ENCODE measurements at places on chromosomes 16 and 17. TPM values are rescaled to one million over a fixed set of nuclear protein-coding genes. Genes with fewer than 3 reads are reported as not detected.

The PRSS27 gene
- 1.8 TPM for total RNA-seq

The CACNG3 gene
- total RNA-seq: not detected

The ELP5 gene
- 76.8 TPM for total RNA-seq

The NUPR1 gene
- total RNA-seq: not detected

The TBC1D3L gene
- 16.8 TPM for total RNA-seq

DNA sequence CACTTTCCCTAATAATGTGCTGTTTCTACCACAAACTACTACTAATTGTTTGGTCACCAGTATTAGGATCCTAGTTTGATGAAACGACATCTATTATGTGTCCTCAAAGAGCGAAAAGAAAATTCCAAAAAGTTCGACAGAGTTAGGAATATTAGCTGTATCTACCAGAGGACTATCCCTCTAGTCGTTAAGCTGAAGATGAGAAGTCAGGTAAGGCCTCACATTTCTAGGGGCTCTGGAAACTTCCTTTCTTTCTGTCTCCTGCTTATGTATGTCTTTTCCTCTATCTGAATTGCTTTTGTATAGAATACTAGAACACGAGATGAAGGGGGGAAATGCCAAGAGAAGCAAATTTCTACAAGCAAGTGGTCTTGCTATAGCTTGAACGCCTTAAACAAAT is 1.6 kb downstream of the GLG1 start:
- peaks cover 19% of the 10 kb centered on the region for H3K36me3 ChIP-seq
- H3K27me3 ChIP-seq: no peaks in the 10 kb centered on the region
- peak overlapping the region; percentile 87 for H3K4me3 ChIP-seq
- DNase-seq: no peak
- H3K4me1 ChIP-seq: peaks cover 67% of the 10 kb centered on the region
- peak overlapping the region; percentile 35 for H3K27ac ChIP-seq

GRCh38 chr17:82582213-82582612 is 62.7 kb downstream of the FOXK2 start:
- no peaks in the 10 kb centered on the region for H3K27me3 ChIP-seq
- peaks cover 6% of the 10 kb centered on the region for H3K4me1 ChIP-seq
- peaks cover 53% of the 10 kb centered on the region for H3K36me3 ChIP-seq
- no peak for DNase-seq
- no peak overlapping the region for H3K4me3 ChIP-seq

- peaks cover under 1% of the 10 kb centered on the region for H3K36me3 ChIP-seq
- no peak overlapping the region for H3K4me3 ChIP-seq
- no peaks in the 10 kb centered on the region for H3K4me1 ChIP-seq
- no peak for DNase-seq
- H3K27ac ChIP-seq: no peak overlapping the region
Observed at GRCh38 chr16:58409316-58409973, 17.2 kb downstream of the GINS3 start.

DNA sequence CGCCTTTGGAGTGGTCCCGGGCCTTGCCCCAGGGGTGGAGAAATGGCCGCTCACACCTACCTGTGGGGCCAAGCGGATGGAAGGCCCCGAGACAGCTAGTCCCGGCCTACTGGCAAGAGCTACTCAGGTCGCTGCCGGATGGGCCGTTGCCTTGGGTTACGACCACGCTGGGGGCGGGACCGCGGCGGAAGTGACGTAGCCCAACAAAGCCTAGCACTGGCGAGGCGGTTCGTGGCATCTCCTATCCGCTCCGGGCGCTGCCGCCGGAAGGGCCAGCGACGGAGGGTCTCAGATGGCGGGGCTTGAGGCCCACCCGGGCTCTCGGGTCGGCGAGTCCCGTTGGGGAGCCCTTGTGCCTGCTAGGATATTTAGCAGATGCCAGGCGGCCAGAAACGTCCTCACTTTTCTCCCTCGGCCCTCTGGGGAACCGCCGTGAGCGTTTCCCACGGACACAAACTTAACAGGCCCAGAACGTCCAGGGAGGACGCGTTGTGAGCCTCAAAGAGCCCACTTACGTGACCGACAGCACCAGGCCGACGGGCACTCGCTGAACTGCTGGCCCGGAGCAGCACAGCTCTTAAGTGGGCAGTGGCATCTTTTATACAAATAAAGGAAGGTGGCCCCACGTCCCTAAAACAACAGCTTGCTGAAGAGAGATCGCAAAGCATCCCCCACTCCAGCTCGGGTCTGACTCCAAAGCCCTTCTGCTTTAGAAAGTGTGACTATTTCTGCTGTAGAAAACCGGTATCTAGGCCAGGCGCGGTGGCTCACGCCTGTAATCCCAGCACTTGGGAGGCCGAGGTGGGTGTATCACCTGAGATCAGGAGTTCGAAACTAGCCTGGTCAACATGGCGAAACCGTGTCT is at the start of gene C16orf46:
Gene C16orf46 (minus strand): TSS at position 163 of the 865 bp plus-strand sequence. CDS start 13,283 bp downstream, outside the sequence.
- no peaks in the 10 kb centered on the region for H3K36me3 ChIP-seq
- H3K4me1 ChIP-seq: no peaks in the 10 kb centered on the region
- no peak within 1 kb of the TSS for H3K4me3 ChIP-seq
- peaks cover 4% of the 10 kb centered on the region for H3K27me3 ChIP-seq
- H3K27ac ChIP-seq: no peak within 1 kb of the TSS

- H3K27me3 ChIP-seq: peaks cover 32% of the 10 kb centered on the region
- H3K27ac ChIP-seq: no peak overlapping the region
- no peak overlapping the region for H3K4me3 ChIP-seq
- DNase-seq: no peak
- H3K36me3 ChIP-seq: no peaks in the 10 kb centered on the region
Observed at GRCh38 chr17:27398691-27399090, 57.6 kb upstream of the KSR1 start.

GRCh38 chr16:29790183-29790948 is at the start of gene KIF22:
KIF22 (plus strand) TSS chr16:29790751; CDS start chr16:29790760, 9 bp downstream.
- peak within 1 kb of the TSS; percentile 99 for H3K4me3 ChIP-seq
- peak; percentile 100 for DNase-seq
- no peaks in the 10 kb centered on the region for H3K27me3 ChIP-seq
- H3K4me1 ChIP-seq: peaks cover 38% of the 10 kb centered on the region
- peak within 1 kb of the TSS; percentile 95 for H3K27ac ChIP-seq

DNA sequence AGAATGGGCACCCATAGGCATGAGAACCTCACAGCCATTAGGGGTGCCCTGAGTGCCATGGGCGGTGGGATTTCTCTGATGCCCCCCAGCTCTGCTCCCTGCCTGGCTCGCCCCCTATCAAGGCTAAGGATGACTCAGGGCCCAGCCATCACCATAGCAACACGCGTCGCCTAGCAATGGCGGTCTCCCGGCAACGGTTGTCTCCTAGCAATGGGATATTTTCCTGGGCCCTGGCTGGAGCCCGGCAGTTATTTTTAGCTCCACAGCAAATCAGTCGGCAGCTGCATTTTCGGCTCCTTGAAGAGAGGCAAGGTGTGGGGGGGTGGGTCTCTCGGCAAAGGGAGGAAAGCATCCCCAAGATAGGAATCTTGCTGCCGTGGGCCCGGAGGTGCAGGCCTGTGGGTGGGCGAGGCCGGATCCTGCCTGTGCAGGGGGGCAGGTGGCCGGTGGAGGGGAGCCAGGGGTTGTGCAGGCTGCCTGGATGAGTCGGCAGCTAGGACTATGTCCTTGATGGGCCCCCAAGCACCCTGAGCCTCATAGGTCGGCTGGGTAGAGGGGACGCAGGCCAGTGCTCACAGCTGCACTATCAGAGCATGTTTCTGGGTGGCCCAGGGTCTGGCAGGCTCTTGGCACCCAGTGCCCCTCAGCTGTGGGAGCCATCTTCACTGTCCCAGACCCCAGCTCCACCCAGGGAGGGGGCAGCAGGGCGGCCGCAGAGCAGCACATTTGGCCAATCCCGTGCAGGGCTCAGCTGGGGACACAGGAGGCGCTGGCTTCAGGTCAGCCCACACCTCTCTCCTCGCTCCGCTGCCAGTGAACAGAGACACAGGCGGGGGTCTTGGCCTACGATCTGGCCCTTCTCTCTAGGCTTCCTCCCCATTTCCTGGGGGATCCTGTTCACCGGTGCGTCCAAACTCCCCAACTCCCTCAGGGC is 4.2 kb upstream of the FBXL16 start:
- peaks cover 30% of the 10 kb centered on the region for H3K27me3 ChIP-seq
- DNase-seq: no peak
- H3K36me3 ChIP-seq: no peaks in the 10 kb centered on the region
- peaks cover 4% of the 10 kb centered on the region for H3K4me1 ChIP-seq

GRCh38 chr17:75691371-75691791 is 24.2 kb downstream of the SAP30BP start:
- peaks cover 37% of the 10 kb centered on the region for H3K36me3 ChIP-seq
- H3K27me3 ChIP-seq: no peaks in the 10 kb centered on the region
- H3K4me1 ChIP-seq: peaks cover 51% of the 10 kb centered on the region
- peak overlapping the region; percentile 81 for H3K27ac ChIP-seq
- peak; percentile 79 for DNase-seq
- H3K4me3 ChIP-seq: peak overlapping the region; percentile 9

GRCh38 chr16:68263559-68264127 is 683 bp upstream of the SLC7A6 start:
- H3K4me3 ChIP-seq: peak overlapping the region; percentile 98
- no peak for DNase-seq
- H3K36me3 ChIP-seq: peaks cover 26% of the 10 kb centered on the region
- H3K27me3 ChIP-seq: no peaks in the 10 kb centered on the region
- peaks cover 40% of the 10 kb centered on the region for H3K4me1 ChIP-seq

DNA sequence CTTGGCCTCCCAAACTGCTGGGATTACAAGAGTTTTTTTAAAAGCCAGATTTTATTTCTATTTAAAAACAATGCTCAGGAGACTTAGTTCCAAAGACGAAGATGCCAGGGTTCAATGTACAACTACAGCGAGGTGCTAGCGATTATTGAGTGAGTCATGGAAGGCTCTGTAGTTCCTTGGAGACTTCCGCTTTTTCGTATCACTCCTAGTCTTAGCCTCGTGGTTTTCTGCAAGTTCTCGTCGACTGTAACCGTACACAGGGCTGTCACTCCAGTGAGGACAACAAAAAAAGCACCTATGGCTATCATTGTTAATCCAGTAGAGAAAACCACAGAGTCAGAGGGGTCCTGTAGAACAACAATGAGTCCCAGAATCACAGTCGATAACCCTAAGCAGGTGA is 22.7 kb upstream of the ZC3H7A start:
- H3K27me3 ChIP-seq: no peaks in the 10 kb centered on the region
- H3K27ac ChIP-seq: no peak overlapping the region
- no peaks in the 10 kb centered on the region for H3K4me1 ChIP-seq

GRCh38 chr17:13154930-13155329 is 137.1 kb upstream of the ELAC2 start:
- H3K4me3 ChIP-seq: no peak overlapping the region
- H3K27me3 ChIP-seq: no peaks in the 10 kb centered on the region
- no peaks in the 10 kb centered on the region for H3K36me3 ChIP-seq
- no peak for DNase-seq

- no peaks in the 10 kb centered on the region for H3K27me3 ChIP-seq
- peak overlapping the region; percentile 95 for H3K27ac ChIP-seq
- H3K36me3 ChIP-seq: peaks cover 22% of the 10 kb centered on the region
- no peak for DNase-seq
- peaks cover 46% of the 10 kb centered on the region for H3K4me1 ChIP-seq
Observed at GRCh38 chr17:21213638-21214014, 335 bp downstream of the TMEM11 start.

DNA sequence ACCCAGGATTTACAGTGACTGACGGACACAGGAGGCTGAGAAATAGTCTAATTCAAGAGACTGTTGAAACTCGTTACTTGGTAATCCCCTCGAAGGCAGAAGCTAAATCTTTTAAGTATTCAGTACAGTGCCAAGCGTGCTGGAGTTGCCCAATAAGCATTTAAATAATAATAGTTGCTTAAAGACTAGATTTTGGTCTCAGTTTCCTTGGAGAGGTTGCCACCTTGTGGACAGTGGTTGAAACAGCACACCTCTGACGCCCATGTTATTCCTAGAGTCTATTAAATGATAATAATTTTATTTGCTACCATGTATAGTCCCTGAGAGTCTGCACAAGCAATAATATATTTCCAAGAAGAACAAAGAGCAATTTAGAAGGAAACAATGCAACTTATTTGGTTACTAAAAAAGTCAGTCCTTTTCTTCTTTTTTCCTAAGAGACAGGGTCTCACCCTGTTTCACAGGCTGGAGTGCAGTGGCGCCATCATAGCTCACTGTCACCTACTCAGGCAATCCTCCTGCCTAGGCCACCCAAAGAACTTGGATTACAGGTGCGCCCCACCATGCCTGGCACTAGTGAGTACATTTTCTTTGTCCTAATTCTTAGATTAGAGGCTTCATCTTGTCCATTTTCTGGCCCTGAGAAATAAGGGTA is 138.0 kb upstream of the NUDT7 start:
- H3K36me3 ChIP-seq: no peaks in the 10 kb centered on the region
- H3K4me1 ChIP-seq: peaks cover 7% of the 10 kb centered on the region
- no peak overlapping the region for H3K4me3 ChIP-seq
- H3K27me3 ChIP-seq: peaks cover 9% of the 10 kb centered on the region
- no peak overlapping the region for H3K27ac ChIP-seq

- peaks cover 45% of the 10 kb centered on the region for H3K36me3 ChIP-seq
- no peak overlapping the region for H3K4me3 ChIP-seq
- H3K4me1 ChIP-seq: peaks cover 12% of the 10 kb centered on the region
- H3K27ac ChIP-seq: no peak overlapping the region
Observed at GRCh38 chr17:50354776-50355175, 8.8 kb downstream of the XYLT2 start.

GRCh38 chr17:62696256-62696655 is 68.8 kb downstream of the MRC2 start:
- H3K27me3 ChIP-seq: peaks cover 7% of the 10 kb centered on the region
- DNase-seq: no peak
- no peak overlapping the region for H3K4me3 ChIP-seq
- no peak overlapping the region for H3K27ac ChIP-seq
- no peaks in the 10 kb centered on the region for H3K36me3 ChIP-seq

DNA sequence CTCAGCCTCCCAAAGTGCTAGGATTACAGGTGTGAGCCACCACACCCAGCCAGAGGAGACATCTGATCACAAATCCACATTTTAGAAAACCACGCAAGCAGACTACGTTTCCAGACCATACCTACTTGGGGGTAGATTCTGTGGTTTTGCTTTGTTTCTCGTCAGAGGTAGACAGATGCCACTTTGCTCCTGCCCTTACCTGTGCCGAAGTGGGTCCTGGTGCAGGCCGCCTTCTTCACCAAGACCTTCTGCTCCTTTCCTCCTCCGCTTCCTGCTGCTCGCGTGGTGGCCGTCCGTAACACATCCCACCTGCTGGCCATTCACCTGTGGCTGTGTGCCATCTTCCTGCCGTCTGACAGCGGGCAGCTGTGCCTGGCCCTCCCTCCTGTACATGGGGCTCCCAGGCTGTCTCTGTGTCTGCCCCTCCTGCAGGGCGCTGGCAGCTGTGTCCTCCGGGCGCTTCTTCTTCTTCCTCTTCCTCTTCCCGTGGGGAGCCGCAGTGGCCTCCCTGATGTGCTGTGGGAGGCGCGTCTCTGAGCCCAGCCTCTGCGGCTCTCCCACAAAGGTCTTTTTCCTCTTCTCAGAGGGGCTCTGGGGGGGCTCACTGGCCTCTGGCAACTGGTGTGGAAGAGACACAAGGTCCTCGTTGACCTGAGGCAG is 21.2 kb upstream of the CYTH1 start:
- H3K4me3 ChIP-seq: peak overlapping the region; percentile 67
- H3K27ac ChIP-seq: peak overlapping the region; percentile 57
- peaks cover 74% of the 10 kb centered on the region for H3K36me3 ChIP-seq
- DNase-seq: no peak
- no peaks in the 10 kb centered on the region for H3K27me3 ChIP-seq
- H3K4me1 ChIP-seq: peaks cover 57% of the 10 kb centered on the region

- no peaks in the 10 kb centered on the region for H3K27me3 ChIP-seq
- no peak for DNase-seq
- peaks cover 22% of the 10 kb centered on the region for H3K4me1 ChIP-seq
- H3K4me3 ChIP-seq: no peak overlapping the region
Observed at GRCh38 chr17:1820528-1821252, 9.0 kb downstream of the SMYD4 start.

Measured in activated CD4-positive, alpha-beta T cell treated with anti-CD3 and anti-CD28 coated beads, Interleukin-2, amount 10 ng/mL, durations not matched to agents 24 days and 14 days (primary cell).